ENCODE measurements at places on chromosomes 16 and 17.

- peak; percentile 33 for DNase-seq
These were observed 87.3 kb upstream of the RPL38 start for GRCh38 chr17:74116087-74116717.

DNA sequence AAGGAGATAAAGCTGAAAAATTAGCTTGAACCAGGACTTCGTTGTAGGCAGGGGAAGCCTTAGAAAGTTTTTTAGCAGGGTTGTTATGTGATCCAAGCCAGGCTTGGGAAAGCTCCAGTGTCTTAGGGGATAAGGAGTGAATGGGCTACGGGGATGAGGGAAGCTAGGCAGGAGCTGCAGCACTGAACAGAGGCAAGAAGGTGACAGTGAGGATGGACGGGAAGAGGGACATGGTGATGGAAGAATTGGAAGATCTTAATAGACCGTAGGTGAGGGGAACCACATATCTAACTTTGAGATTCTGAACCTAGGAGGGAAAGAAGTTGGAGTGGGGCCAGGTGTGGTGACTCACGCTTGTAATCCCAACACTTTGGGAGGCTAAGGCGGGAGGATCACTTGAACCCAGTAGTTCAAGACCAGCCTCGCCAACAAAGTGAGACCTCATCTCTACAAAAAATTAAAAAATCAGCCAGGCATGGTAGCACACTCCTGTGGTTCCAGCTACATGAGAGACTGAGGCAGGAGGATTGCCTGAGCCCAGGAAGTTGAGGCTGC is 3.2 kb downstream of the RHBDL3 start:
- no peak for DNase-seq

DNA sequence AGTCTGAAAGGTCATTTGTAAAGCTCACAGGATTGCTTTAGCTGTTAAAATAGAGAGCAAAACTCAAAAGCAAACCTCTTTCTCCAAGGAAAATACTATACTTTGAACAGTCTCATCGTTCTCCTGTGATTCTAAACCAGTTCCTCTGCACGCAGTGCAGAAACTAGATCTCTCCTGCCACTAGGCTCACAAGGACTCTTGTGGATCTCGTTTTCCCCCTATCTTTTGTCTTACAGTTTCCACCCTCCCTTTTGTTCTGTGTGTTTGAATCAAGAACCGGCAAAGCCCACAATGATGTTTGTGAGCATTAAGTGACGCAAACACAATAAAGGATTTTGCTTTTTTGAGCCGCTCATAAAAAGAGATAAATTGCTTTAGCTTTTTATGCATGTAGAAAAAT is 1103.5 kb upstream of the RBFOX1 start:
- DNase-seq, result no peak

GRCh38 chr16:28823291-28823872 is 583 bp downstream of the ATXN2L start:
- DNase-seq, result no peak

- DNase-seq, result no peak
These were observed 68.8 kb downstream of the GSG1L start for GRCh38 chr16:27994686-27995085.

GRCh38 chr17:14997290-14997689 is 267.8 kb downstream of the PMP22 start:
- no peak for DNase-seq

- no peak for DNase-seq
These were observed at the start of gene CCL7 for GRCh38 chr17:34269969-34270368. Gene CCL7, plus strand, starts transcription at chr17:34270221. Its CDS starts 70 bp downstream, at chr17:34270291.

GRCh38 chr17:69198238-69198637 is 30.4 kb downstream of the ABCA10 start:
- DNase-seq, result no peak

GRCh38 chr17:67942810-67943209 is 53.5 kb downstream of the C17orf58 start:
- no peak for DNase-seq

- no peak for DNase-seq
These were observed 115.7 kb upstream of the IRX3 start for GRCh38 chr16:54402270-54402669.

DNA sequence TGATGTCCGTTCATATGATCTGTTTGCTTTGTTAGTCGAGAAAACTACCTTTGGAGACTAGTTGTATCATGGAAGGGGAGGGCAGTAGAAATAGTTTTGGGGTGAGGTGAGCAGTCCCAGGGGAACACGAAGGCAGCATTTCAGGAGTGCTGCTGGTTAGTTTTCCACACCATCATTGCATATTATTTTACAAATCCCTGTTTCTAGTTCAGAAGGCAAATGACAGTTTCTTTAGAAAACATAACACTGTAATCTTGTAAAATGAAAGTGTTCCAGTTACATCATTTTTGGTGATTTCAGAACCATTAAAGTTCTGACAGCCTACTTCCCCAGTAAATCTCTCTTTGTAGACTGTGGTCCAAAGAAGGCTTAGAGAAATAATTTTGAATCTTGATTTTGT is 25.4 kb downstream of the BANP start:
- no peak for DNase-seq

GRCh38 chr17:83155128-83156121 is 76.0 kb downstream of the METRNL start:
- no peak for DNase-seq

- DNase-seq, result no peak
These were observed 13.4 kb downstream of the CASC3 start for GRCh38 chr17:40153603-40154236.

DNA sequence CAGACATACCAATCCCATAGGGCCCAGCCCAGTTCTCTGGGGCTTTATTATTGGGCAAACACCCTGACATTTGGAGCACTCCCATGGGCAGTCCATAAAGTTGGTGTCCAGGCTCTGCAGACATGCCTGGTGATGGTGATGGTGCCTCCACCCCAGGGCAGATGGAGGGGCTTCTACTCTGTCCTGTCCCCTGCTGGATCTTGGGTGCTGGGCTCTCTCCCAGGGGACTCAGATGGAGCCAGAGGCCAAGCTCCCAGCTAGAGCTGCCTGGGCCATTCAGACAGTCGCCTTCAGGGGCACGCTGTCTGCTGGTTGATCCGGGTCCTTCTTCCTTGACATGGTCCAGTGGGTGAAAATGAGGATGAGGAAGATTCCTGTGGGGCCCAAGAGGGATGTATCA is 10.6 kb downstream of the CDH16 start:
- no peak for DNase-seq

DNA sequence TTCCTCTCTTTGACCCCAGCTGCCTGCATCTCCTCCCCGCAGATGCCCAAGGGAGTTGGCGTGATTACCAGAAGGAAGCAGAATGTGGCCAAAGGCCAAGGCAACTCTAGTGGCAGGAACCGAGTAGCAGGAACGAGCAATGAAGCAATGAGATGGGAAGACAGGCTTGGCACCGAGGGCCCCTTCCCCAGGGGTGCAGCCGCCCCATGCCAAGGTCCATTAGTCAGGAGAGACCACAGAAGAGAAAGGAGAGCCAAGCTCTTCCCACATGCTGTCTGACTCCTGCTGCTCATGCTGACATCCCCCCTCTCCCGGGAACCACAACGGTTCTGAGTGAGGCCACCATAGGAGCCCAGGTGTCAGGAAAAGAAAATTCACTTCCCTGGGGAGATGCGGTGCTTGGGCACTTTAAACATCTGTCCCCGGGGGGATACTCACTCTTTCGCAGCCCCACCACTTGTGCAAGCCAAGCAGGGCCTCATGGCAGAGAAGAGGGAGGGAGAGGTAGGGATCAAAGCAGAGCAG is 67.4 kb downstream of the MYO18A start:
- DNase-seq, result no peak

- DNase-seq, result no peak
These were observed 235.7 kb upstream of the AXIN2 start for GRCh38 chr17:65797101-65797500.

GRCh38 chr17:10249271-10250010 is 51.0 kb upstream of the GAS7 start:
- no peak for DNase-seq

DNA sequence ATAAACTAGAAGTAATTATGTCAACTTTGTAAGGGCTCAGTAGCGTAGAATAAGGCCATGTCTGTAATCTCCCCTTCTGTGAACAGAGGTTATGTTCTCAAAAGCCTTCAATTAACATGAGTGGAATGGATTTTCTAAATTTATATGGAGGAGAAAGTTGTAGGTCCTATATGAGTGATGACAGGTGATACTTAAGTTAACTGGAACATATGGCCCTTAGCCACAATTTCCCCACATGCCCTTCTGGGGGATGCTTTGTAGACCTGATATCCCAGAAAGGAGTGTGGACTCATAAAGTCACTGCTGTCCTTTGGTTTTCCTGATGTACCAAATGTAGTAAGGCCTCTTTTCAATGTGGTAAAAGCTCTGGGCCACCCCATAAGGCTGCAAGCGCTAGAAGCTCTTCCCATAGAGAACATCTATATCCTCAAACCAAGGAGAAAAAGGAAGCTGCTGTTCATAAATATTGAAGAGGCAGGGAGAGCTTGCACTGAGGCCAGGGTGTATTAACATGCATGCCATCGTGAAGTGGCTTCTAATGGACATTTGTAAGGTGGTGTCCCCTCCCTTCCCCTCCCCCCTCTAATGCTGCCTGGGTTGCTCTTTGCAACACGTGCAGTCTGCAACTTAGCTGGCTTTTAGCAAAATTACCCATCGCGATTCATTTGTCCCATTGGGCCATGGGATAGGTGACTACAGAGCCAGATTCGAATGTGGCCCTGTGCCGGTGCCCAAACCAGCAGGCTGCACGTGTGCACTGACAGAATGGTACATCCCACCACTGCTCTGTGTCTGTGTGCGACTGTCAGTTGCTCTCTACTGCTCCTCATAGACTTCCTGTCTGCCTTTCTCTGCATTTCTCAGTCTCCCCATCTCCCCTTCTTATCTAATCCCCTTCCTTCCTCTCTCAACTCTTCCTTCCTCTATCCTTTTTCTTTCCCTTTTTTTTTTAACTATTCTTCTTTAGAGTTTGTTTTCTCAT is 269.0 kb downstream of the WWOX start:
- DNase-seq, result no peak

DNA sequence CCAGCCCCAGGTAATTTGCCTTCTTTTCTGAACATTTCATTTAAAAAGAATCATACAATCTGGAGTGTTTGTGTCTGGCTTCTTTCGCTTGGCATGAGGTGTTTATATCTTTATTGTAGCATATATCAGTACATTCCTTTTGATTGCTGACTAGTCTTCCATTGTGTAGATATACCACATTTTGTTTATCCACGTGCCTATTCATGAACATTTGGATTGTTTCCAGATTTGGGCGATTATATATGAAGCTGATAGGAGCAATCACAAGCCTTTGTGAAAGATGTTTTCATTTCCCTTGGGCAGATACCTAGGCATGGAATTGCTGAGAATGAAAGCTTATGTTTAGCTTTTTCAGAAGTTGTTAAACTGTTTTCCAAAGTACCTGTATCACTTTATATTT is 120.3 kb downstream of the AATF start:
- no peak for DNase-seq

- DNase-seq, result peak; percentile 48
These were observed 1507.4 kb downstream of the CDH11 start for GRCh38 chr16:63614429-63614828.

DNA sequence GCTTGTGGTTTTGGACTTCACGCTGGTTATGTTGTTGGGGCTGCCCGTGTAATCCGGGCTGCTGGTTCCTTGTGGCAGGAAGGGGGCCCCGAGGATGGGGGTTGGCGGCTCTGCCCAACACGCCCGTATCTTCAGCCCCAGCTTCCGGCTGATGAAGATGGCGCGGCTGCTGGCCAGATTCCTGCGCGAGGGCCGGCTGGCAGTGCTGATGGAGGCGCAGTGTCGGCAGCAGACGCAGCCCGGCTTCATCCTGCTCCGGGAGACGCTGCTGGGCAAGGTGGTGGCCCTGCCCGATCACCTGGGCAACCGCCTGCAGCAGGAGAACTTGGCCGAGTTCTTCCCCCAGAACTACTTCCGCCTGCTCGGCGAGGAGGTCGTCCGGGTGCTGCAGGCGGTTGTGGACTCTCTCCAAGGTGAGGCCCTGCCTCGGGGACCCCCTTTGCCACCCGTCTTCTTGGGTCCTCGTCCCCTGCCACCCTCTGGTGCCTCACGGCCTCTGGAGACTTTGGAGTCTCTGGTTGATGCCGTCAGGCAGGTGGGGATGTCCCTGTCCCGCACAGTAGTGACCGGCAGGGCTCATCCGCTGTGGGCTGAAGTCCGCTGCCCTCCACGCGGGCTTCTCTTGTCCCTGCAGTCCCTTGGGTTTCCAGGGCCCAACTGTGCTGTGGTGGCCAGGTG is 2.2 kb downstream of the TELO2 start:
- no peak for DNase-seq

- peak; percentile 28 for DNase-seq
These were observed 32.8 kb upstream of the NUDT16L1 start for GRCh38 chr16:4660454-4661007.
